Thyroid gland (tissue), 4 donors: ENCODE measurements at places on chromosomes 1 and 21. TPM values are rescaled to one million over a fixed set of nuclear protein-coding genes. Genes with fewer than 3 reads are reported as not detected.

Gene FAM3B
- total RNA-seq, result 6.0 TPM

Gene SHE
- total RNA-seq, result 44.3 TPM

DNA sequence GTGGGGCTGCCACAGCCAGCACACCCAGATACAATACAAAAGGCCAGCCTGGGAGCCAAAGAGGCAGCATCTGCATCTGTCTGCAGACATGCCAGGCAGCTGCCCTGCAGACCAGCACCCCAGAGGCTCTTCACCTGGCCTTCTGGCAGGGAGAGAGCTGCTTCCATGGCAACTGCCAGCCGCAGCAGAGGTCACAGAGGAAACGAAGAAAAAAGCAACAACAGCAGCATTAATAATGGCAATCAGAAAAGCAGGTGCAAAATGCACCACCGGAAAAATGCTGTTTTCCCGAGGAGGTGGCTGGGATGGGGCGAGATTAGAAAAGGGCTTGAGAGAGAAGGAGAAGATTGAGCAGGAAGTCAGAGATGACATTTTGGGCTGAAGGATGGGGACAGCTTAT, 309.5 kb downstream of the PCP4 start:
- H3K27ac ChIP-seq, result no peak overlapping the region
- H3K4me1 ChIP-seq, result no peaks in the 10 kb centered on the region

DNA sequence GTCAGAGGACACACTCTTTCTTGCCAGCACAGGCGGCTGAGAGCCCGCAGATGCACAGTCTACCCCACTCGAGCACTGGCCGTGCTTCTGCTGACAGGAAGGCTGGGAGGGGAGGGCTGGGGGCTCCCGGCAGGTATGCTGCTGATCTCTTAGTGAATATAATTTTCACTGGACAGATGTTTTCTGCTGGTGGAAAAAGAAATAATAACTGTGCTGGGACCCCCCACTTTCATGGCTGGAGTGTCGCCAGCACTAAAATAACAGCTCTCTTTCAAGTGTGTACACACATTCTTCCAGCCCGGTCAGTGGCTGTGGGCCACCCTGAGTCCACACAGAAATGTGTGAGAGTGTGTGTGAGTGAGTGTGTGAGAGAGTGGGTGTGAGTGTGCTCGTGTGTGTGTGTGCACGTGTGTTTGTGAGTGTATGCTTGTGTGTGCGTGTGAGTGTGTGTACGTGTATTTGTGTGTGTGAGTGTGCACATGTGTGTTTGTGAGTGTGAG, 167.7 kb upstream of the USP24 start:
- peak; percentile 79 for DNase-seq
- peak overlapping the region; percentile 73 for H3K27ac ChIP-seq
- no peak overlapping the region for H3K4me3 ChIP-seq

- H3K27ac ChIP-seq, result no peak overlapping the region
- no peaks in the 10 kb centered on the region for H3K4me1 ChIP-seq
- H3K4me3 ChIP-seq, result no peak overlapping the region
- H3K36me3 ChIP-seq, result no peaks in the 10 kb centered on the region
- no peak for DNase-seq
These were observed 23.9 kb upstream of the NRDC start for GRCh38 chr1:51902456-51902855.

DNA sequence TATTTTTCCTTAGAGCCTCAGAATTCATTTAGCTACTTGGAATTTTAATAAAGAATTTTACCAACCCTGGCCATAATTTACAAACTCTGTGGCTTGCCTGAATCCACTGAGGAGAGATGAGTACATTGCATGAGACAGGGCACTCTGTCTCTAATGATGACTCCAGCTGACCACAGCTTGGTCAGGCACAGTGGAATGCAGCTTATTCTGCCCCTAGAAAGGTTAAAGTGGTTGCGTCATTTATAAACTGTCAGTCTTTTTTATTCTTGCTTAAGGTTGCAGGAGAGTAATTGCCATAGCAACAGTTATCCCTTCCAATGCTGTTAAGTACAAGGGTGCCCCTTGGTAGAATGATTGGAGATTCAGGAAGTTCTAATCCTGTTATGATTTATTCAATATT, 28.3 kb downstream of the PDE4B start:
- H3K27ac ChIP-seq, result no peak overlapping the region
- H3K4me1 ChIP-seq, result no peaks in the 10 kb centered on the region
- H3K27me3 ChIP-seq, result no peaks in the 10 kb centered on the region
- H3K36me3 ChIP-seq, result no peaks in the 10 kb centered on the region

DNA sequence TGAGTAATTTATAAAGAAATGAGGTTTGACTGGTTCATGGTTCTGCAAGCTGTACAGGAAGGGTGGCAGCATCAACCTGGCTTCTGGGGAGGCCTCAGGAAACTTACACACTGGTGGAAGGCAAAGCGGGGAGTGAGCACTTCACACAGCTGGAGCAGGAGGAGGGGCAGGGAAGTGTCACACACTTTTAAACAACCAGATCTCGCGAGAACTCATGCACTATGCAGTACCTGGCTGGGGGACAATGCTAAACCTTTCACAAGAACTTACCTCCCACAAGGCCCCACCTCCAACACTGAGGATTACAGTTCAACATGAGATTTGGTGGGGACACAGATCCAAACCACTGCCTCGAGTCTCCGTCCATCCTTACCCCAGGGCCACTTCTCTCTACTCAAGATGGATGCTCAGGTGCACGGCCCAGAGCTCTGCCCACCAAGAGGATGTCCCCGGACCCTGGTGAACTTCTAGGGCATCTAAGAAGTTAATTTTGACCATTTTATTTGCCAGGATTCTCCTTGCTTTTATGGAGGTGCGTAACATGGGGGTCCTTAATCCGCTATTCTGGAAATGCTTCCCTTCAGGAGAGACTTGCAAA, 22.7 kb upstream of the ACTRT2 start:
- no peak overlapping the region for H3K27ac ChIP-seq
- no peaks in the 10 kb centered on the region for H3K4me1 ChIP-seq
- no peaks in the 10 kb centered on the region for H3K36me3 ChIP-seq
- H3K4me3 ChIP-seq, result no peak overlapping the region
- DNase-seq, result no peak
